IPS DF 6.9 (cell line): ENCODE measurements at places on chromosomes 11 and 22.

DNA sequence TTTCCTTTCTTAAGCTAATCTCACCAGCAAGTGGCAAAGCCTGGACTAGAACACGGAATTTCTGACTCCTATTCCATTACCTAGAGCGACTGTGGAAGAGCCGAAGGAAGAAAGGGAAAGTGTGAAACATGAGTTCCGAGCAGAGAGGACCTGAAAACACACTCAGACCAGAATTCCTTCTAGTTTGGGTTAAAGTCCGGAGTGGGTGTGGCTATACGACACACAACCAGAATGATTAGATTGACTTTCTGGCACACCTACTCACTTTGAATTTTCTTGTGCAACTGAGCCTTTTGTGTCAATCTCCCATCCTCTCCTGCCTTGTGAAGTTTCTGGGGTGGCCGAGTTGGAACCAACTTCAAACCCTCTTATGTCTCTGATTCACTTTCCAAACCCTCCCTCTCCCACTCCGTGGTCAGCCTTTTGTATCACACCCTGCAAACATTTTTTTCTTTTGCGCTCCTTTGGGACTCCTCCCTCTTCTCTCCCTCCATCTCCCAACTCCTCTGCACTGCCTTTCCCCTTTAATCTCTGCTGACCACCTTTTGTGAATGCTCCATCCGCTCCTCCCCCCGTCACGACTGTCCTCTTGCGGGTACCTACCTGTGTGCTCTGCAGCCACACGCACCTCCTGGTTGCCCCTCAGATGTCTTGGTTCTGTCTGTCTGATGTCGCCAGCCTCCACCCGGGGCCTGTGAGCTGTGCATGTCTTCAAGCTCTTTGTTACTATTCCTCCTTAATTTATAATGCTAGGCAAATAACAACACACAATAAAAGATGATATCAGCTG, 86.3 kb upstream of the BLID start:
- peaks cover 3% of the 10 kb centered on the region; the same call in 1 of the 2 replicates for H3K4me1 ChIP-seq
- no peak overlapping the region for H3K4me3 ChIP-seq
- no peak for DNase-seq

DNA sequence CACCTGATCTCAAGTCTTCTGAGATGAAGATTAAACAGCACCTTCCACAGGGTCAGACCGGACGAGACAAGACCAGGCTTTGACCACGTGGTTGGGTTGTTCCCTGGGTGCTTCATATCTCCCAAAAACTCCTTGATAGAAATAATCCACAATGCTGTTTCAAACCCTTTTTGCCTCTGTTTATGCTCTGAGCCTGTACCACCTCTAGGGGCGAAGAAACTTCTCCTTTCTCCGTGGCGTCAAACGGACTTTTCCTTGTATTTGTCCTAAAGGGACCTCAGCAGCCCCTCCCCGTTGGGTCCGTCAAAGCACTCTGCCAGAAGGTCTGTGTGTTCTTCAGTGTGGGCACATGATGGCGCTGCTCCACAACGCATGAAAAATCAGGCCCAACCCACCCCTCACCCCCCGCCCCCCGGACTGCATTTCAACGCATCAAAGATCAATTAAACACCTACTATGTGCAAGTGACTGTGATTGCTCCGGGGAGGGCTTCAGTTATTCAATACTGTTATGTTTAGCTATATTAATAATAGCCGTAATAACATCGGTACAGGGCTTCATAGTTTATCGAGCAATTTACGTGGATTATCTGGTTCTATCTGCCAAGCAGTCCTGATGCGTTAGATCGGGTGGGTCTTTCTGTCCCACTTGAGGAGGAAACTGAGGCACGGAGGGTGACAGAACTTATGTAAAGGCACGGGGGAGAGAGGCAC, 17.3 kb upstream of the EIF3D start:
- no peaks in the 10 kb centered on the region for H3K27me3 ChIP-seq
- peak; percentile 57 for DNase-seq
- H3K36me3 ChIP-seq, result no peaks in the 10 kb centered on the region

GRCh38 chr11:134008634-134009071, 51.9 kb upstream of the IGSF9B start:
- H3K27ac ChIP-seq, result no peak overlapping the region
- H3K36me3 ChIP-seq, result no peaks in the 10 kb centered on the region
- no peak overlapping the region for H3K4me3 ChIP-seq

GRCh38 chr22:49938565-49939136, 20.2 kb downstream of the CRELD2 start:
- H3K4me1 ChIP-seq, result peaks cover 1% of the 10 kb centered on the region; the same call in 1 of the 2 replicates
- no peaks in the 10 kb centered on the region for H3K36me3 ChIP-seq
- no peak overlapping the region for H3K27ac ChIP-seq
- H3K4me3 ChIP-seq, result no peak overlapping the region
- no peak for DNase-seq

- no peak overlapping the region for H3K4me3 ChIP-seq
- H3K27me3 ChIP-seq, result no peaks in the 10 kb centered on the region
- H3K4me1 ChIP-seq, result no peaks in the 10 kb centered on the region
- no peak for DNase-seq
- H3K36me3 ChIP-seq, result no peaks in the 10 kb centered on the region
- H3K27ac ChIP-seq, result no peak overlapping the region
Measured at GRCh38 chr11:10640308-10640707, 53.2 kb downstream of the IRAG1 start.

DNA sequence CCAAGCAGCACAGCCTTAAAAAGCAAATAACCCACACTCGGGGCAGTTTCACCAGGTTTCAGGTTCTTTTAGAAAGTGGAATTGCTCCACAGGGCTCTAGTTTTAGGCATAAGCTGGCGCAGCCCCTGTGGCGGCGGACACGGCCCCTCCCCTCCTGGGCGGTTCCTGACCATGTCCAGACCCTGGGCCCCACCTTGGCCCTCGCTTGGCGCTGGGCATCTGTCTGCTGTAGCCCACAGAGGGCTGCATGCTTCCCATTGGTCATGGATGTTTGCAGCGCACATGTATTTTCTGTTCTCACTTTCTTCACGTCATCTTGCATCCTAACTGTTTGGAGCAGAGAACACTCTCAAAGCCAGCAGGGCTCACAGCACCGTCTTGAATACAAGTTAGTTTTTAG, 244.3 kb downstream of the BRD1 start:
- H3K27me3 ChIP-seq, result no peaks in the 10 kb centered on the region
- no peak overlapping the region for H3K27ac ChIP-seq
- H3K4me3 ChIP-seq, result no peak overlapping the region
- DNase-seq, result no peak
- no peaks in the 10 kb centered on the region for H3K36me3 ChIP-seq
- no peaks in the 10 kb centered on the region for H3K4me1 ChIP-seq

GRCh38 chr11:74265256-74265655, 46.2 kb downstream of the P4HA3 start:
- no peaks in the 10 kb centered on the region for H3K4me1 ChIP-seq
- DNase-seq, result no peak
- no peak overlapping the region for H3K27ac ChIP-seq
- H3K4me3 ChIP-seq, result no peak overlapping the region

DNA sequence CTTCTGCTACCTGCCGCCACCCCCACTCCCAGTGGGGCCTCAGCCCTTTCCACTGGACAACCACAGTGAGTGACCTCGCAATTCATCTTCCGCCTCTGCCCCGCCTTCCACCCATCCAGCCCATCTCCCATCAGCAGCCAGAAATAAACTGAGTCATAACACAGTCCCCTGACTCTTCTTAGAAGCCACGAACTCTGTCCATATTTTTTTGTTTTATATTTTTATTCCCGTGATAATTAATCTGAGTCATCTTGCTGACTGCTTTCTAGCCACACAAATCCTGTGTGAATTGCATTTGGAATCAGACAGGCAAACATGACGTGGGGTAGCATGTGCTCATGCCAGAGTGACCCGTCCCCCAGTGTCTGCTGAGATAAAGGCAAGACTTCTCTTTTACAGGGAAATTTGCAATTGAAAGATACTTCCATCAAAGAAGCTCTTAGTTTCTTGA, 7.0 kb downstream of the FADD start:
- DNase-seq, result no peak
- H3K27ac ChIP-seq, result no peak overlapping the region

DNA sequence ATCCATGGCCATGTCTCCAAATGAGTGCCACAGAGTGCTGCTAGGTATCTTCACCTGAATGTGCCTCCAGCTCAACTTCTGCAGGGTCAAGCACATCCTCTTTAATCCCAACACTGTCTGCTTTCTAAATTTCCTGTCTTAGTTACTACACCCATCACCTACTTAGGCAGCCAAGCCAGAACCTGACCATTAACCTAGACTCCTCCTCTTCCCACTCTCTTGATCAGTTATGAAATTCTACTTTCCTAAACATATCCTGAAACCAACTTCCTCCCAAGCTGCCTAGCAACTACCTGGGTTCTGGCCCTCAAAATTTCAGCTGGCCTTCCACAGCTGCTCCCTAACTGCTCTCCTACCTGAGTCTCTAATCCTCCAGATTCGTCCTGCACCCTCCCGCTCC, 22.7 kb downstream of the CADM1 start:
- no peaks in the 10 kb centered on the region for H3K36me3 ChIP-seq
- H3K27ac ChIP-seq, result no peak overlapping the region
- no peaks in the 10 kb centered on the region for H3K4me1 ChIP-seq
- peaks cover 1% of the 10 kb centered on the region; the same call in 1 of the 2 replicates for H3K27me3 ChIP-seq
- H3K4me3 ChIP-seq, result no peak overlapping the region

DNA sequence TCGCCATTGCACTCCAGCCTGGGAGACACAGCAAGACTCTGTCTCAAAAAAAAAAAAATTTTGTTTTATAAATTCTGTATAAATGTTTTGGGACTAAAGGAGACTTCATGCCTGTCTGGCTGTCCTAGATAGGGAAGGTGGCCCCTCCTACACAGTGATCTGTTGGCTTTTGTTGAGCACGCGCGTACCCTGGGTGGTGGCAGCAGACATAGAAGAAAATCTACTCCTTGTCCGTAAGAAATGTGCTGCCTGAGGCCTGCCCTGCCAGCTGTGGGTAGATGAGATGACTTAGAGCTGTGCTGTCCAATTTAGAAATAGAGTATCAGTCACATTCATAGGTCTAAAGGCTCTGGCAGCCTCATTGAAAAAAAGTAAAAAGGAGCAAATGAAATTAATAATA, 37.0 kb downstream of the AP2A2 start:
- no peak for DNase-seq
- H3K4me1 ChIP-seq, result peaks cover 2% of the 10 kb centered on the region; the same call in 1 of the 2 replicates
- H3K27ac ChIP-seq, result no peak overlapping the region
- H3K36me3 ChIP-seq, result peaks cover 4% of the 10 kb centered on the region; the same call in 1 of the 2 replicates

GRCh38 chr22:28299309-28299708, 380.3 kb upstream of the PITPNB start:
- H3K36me3 ChIP-seq, result no peaks in the 10 kb centered on the region
- H3K27me3 ChIP-seq, result no peaks in the 10 kb centered on the region
- H3K4me3 ChIP-seq, result no peak overlapping the region
- no peaks in the 10 kb centered on the region for H3K4me1 ChIP-seq

GRCh38 chr22:44409211-44409973, 88.6 kb downstream of the RTL6 start:
- H3K4me3 ChIP-seq, result no peak overlapping the region
- H3K27ac ChIP-seq, result no peak overlapping the region
- no peaks in the 10 kb centered on the region for H3K27me3 ChIP-seq
- H3K4me1 ChIP-seq, result peaks cover 6% of the 10 kb centered on the region; the same call in 1 of the 2 replicates
- no peak for DNase-seq

DNA sequence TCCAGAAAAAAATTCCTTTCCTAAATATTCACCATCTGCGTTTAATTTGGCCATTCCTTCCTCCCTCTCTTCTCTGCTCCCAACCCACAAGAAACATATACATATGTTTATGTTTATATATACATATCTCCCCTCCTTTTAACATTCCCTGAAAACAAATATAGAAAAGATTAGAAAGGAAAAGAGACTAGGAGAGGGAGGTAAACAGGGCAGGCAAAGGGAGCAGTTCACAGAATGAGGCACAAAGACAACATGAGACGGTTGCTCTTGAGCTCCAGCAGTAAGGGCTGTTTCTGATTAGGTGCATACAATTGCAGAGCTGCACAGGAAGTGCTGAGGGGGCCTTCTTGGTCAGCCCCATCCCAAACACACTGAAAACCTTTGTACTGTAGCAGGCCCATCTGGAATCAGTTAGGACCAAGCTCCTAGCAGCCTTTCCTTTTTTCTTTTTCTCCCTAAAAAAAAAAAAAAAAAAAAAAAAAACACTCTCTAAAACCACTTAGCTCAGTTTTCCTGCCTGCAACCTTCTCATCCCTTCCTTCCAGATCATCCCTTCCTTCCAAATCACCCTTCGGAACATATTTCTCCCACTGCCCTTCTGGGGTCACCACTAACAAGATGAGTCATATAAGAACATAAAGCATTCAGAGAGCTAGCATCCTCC, 57.0 kb downstream of the RBFOX2 start:
- no peaks in the 10 kb centered on the region for H3K27me3 ChIP-seq
- no peak for DNase-seq
- no peak overlapping the region for H3K4me3 ChIP-seq
- H3K27ac ChIP-seq, result no peak overlapping the region

DNA sequence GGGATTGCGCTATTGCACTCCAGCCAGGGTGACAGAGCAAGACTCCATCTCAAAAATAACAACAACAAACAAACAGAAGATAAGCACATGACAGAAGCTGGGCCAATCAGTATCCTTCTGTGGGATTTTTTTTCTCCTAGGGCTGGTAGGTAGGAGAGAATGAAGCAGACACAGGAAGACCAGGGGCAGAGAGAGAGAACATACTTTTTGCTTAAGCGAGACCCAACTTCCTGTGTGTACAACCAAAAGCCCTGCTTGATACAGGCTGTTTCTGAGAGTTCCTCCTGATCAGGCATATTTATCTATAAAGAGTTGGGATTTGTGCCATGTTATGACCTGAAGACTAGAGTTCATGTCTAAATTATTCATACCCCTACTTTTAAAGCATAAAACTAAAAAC, 12.4 kb upstream of the PLEKHB1 start:
- H3K27me3 ChIP-seq, result peaks cover 2% of the 10 kb centered on the region; the same call in 1 of the 2 replicates
- no peaks in the 10 kb centered on the region for H3K4me1 ChIP-seq
- no peaks in the 10 kb centered on the region for H3K36me3 ChIP-seq
- DNase-seq, result no peak
- H3K27ac ChIP-seq, result no peak overlapping the region

DNA sequence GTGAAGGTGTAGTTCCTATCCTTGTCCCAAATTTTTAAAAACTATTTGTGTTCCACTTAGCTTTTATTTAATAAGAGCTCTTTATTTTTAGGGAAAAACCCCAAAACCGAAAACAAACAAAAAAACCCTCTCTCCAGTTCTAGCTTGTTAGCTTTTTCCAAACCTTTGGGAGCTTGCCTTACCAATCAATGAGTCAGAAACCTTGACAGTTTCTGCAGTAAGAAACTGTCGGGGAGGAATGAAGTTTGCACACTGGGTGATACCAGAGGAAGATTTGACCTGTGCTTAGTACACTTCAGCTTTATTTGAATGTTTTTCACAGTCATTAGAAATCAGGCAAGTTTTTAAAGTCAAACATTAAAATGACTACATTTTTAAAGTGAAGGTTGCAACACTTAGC, 105.0 kb downstream of the FAT3 start:
- no peaks in the 10 kb centered on the region for H3K27me3 ChIP-seq
- no peak overlapping the region for H3K27ac ChIP-seq
- peaks cover 5% of the 10 kb centered on the region; the same call in 1 of the 2 replicates for H3K4me1 ChIP-seq
- no peaks in the 10 kb centered on the region for H3K36me3 ChIP-seq
